ENCODE measurements at places on chromosomes 7 and 10.

DNA sequence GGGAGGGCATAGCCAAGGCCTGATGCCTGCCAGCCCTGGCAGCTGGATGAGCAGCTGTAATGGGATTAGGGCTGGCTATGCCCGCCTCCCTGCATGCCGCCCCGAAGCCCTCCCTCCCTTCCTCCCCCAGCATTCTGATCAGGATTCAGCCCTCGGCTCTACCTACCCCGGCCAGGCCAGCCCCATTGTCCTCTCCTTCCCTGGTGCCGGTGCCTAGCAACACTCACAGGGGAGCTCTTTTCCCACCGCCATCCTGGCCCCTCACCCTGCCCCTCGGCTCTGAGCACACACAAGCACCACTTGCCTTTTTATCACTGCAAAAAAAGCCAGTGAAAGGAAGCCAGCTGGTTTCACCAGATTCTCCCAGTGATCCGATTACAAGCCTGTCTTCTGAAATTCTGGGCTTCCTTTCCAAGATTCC is 9.0 kb upstream of the ADCYAP1R1 start:
- no peak for DNase-seq

GRCh38 chr7:121871188-121871587 is 1.8 kb upstream of the PTPRZ1 start:
- no peak for DNase-seq

DNA sequence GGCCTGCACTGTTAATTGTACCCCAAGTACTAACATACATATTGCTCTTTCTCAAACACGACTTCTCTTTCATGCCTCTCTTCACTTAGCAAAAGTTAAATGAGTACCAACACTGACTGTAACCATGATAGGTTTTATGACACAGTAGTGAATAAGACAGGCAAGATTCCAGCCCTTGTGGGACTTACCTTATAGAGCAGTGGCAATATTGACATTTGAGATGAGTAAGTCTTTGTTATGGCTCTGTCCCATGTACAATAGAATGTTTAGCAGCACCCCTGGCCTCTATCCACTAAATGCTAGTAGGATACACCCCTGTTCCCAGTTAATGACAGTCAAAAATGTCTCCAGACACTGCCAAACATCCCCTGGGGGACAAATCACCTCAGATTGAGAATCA is 11.9 kb upstream of the COL1A2 start:
- DNase-seq = no peak

DNA sequence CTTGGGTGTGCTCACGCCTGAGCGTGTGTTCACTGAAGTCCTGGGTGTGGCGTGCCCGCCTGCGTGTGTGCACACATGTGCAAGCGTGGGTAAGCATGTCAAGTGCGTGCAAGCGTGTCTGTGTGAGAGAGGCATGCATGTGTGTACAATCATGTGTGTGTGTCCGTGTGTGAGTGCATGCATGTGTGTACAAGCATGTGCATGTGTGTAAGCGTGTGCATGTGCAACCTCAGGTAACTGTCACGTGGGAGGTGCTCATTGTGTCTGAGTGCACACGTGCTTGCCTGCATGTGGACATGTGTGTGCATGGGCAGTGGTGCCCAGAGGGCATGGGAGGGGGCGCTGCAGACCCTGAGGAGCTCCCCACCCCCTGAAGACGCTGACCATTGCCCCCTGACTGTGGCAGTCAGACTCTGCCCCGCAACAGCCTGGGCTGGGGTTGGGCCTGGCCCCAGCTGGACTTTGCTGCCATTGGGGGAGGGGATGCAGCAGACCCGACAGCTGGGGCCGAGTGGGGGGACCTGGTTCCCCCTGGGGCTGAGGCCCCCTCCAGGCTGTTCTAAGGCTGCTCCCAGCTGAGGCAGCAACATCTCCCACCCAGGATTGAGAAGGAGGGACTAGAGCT is 88.1 kb downstream of the UNCX start:
- no peak for DNase-seq

GRCh38 chr10:31397852-31398251 is 78.8 kb downstream of the ZEB1 start:
- DNase-seq = no peak

GRCh38 chr10:68566955-68567354 is 6.8 kb downstream of the TET1 start:
- DNase-seq = no peak
